Mucosa of descending colon (tissue), 3 donors: ENCODE measurements at places on chromosomes 13 and 19.

DNA sequence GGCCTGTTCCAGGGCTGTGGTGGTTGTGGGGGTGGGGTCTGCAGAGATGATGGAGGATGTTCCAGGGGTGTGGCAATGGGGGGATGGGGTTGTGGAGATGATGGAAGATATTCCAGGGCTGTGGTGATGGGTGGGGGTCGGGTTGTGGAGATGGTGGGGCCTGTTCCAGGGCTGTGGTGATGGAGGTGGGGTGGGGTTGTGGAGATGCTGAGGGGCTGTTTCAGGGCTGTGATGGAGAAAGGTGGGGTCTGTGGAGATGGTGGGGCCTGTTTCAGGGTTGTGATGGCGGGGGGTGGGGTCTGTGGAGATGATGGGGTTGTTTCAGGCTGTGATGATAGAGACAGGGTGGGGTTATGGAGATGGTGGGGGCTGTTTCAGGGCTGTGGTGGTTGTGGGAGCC, 62.0 kb downstream of the TEX29 start:
- DNase-seq: no peak

DNA sequence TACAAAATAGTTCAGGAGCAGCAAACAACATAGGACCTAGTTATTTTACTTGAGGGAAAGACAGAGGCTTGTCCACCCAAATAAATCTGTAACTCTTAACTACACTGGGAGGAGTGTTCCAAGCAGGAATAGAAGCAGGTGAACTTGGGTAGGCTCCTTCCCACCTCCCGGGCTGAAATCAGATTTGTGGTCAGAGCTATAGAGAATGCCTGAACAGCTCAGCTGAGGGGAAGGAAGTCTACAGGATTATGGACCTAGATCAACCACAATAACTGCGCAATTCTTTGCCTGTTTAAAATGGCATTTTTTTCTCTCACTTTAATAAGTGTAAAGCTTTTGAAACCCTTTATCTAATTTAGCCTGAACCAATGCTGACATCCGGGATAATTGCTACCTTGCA, 73.5 kb upstream of the IRS2 start:
- DNase-seq: no peak

DNA sequence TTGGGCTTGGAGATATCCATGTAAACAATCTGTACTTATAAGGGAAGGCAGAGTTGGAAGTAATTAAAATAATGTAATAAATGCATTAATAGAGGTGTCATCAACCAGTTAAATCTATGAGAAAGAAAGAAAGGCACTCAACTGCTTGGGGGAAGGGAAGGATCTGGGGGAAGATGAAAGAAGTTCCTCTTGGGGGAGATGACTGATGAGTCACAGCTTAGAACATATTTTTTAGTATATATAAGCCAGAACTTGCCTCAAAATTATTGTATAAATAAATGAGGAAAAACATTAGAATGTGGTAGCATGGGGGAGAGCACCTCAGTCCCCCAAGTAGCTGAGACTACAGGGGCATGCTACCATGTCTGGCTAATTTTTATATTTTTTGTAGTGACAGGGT, 205.8 kb downstream of the GGACT start:
- DNase-seq: no peak

DNA sequence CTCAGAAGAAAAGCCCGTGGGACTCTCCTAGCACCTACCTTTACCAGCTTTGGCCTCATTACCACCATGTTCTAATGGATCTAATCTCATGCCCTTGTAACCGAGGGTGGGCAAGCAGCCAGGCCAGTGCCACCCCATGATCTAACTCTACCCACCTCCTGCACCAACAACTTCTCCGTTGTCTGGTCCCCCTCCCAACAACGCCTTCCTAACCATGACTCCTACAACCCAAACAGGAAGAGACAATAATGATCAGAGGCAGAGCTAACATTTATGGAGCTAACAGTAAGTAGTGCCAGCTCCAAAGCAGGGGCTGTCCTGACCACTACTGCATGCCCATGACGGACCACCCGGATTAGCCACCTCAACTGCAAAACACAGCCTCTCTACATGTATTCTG, 3.5 kb downstream of the USP12 start:
- no peak for DNase-seq
